ENCODE measurements at places on chromosomes 4 and X.

GRCh38 chr4:99961711-99962110 lies 11.6 kb upstream of the H2AZ1 start:
- DNase-seq = no peak

- no peak for DNase-seq
These were observed 930 bp downstream of the ZNF718 start for GRCh38 chr4:125091-125771.

DNA sequence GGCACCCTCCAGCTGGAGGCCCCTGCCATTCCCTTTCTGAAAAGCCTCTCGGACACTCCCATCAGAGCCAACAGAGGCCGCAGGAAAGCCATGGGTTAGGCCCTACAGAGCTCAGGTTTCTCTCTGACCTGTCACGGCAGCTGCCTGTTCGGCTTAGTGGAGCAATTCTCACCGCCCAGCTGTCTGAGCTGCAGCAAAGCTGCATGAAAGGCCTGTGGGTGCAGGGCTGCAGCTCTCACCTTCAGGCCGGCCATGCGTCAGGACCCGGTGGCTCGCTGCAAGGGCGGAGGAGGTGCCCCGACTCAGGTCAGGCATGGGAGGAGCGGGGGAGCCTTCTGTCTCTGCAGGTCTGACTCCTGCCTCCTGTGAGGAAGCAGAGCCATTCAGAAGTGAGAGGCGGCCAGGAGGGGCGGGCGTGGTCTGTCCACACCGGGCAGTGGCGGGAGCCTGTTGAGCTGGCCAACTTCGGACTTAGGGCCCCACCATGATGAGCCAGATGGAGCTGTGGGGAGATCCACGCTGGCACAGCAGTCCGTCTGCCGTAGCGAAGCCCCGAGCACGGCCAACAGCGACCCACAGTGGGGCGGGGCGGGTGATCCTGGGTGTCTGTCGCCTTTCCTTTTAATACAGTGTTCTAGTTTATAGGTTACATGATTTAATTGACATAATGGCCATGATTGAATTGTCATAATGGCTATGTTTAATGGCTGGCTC lies 23.4 kb downstream of the PDE6B start:
- DNase-seq = no peak

DNA sequence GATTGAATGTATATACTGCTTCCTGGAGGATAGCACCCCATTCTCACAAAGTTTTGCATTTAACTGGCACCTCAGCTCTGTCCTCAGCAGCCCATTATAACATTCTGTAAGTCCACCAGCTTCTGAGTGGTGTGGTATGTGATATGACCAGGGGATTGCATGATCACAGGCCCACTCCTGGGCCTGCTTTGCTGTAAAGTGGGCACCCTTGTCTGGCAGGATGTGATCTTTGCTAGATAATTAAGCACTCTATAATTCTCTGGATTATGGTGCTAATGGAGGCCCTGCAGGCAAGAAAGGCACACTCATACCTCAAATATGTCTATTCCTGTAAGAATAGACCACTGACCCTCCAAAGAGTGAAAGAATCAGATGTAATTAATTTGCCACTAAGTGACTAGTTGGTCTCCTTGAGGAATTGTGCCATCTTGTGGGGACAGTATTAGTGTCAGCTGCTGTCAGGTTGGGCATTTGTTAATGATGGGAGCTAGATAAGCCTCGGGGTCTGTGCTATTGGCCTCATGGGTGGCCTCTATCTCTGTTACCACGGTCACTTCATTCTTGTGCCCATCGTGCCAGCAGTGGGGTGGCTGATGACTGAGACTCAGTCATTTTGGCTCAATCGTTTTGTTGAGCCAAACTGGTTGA lies 2.2 kb upstream of the CFI start:
- peak; percentile 48 for DNase-seq

DNA sequence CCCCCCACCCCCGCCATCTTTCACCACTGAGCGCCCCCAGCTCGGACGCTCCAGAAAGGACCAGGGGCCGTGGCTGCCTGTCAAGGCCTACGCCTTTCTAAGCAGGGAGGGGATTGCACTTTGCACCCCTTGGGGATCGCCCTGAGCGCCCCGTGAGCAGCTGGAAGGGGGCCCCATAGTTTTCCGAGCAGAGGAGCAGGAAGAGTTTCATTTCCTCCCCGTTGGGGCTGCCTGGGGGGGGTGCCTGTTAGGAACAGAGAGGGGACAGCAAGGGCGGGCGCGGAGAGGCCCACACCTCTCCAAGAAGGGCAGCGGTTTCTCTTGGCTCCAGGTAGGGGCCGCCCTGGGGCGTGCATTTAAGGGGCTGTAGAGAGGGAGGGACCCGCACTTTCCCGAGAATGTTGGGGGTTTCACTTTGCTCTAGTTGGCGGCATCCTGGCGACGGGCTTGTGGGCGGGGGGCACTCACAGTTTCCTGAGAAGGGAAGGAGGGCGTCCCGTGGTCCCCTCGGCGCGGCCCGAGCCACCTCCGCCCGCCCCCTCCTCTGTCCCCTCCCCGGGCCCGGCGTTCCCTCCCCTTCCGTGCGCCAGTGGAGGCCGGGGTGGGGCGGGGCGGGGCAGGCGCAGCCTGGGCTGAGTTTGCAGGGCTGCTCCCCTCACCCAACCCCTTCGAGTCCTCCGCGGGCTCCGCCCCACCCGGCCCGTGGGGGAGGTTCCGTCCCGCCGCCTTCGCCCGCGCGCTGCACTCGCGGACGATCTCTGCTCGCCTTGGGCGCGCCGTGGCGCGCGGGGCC lies 82.3 kb upstream of the CD99 start:
- DNase-seq = peak; percentile 79

GRCh38 chrX:71976753-71977152 lies 66.1 kb downstream of the NHSL2 start:
- peak; percentile 43 for DNase-seq

DNA sequence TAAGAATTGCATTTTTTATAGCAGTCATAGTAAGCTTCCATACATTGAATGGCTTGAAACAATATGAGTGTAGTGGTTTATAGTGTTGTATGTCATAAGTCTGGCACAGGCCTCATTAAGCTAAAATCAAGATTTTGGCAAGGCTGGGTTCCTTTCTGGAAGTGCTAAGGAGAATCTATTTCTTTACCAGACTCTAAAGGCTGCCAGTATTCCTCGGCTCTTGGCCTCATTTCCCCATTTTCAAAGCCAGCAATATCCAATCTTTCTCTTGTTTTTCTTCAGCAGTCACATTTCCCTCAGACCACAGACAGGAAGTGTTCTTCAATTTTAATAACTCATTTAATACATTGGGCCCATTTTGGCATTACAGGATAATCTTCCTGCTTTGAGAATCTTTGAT lies 1155.5 kb upstream of the PABPC4L start:
- DNase-seq = no peak

DNA sequence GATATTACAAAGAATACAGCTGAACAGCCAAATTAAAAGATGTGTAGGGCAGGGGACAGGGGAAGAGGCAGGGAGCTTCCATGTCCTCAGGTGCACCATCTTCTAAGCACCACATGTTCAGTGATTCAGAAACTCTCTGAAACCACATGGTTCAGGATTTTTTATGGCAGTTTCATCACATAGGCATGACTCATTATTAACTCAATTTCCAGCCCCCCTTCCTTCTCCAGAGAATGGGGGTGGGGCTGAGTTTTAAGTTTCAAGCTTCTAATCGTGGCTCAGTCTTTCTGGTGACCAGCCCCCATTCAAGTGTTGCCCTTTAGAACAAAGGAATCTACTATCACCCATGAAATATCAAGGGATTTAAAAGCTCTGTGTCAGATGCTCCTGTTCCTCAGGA lies 317.8 kb upstream of the GALNT7 start:
- peak; percentile 98 for DNase-seq

GRCh38 chrX:22037225-22037624 lies 5.1 kb downstream of the PHEX start:
- no peak for DNase-seq

DNA sequence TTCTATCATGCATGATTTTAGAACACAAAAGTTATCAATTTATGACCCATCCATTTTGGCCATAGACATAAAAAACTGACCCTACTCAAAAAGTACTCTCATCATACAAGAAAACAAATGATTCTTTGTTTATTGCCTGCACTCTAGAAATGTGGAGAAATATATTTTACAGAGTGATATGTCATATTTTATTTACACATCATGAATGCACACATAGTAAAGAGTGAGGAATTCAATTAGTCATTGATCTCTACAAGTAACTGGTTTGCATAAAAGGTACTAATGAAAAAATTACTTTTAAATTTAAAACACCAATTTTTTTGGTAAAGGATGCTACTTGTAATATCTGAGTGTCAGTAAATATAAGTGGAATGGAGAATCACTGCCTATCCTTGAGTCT lies 242.5 kb upstream of the FAT4 start:
- DNase-seq = no peak

GRCh38 chr4:133152330-133152821 lies 3.3 kb downstream of the PCDH10 start:
- no peak for DNase-seq

- DNase-seq = peak; percentile 50
These were observed 487 bp downstream of the TBCK start for GRCh38 chr4:106315476-106315967.

- no peak for DNase-seq
These were observed 33.4 kb downstream of the SEPTIN11 start for GRCh38 chr4:76982638-76983584.

DNA sequence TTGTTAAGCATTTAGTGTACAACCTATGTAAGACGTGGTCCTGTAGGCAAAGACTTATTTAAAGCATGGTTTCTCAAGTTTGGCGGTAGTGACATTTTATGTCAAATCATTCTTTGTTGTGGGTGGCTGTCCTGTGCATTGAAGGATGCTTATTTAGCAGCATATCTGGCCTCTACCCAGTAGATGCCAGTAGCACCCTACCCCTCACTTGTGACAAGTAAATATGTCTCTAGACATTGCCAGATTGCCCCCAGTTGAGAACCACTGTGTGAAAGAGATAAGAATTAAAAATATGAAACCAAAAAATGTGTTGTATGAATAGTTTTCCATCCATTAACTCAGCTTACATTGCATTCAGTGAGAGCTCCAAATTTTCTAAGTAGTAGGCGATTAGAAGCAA lies 25.5 kb downstream of the MMAA start:
- no peak for DNase-seq

- DNase-seq = no peak
These were observed 9.7 kb upstream of the USO1 start for GRCh38 chr4:75714704-75715103.

DNA sequence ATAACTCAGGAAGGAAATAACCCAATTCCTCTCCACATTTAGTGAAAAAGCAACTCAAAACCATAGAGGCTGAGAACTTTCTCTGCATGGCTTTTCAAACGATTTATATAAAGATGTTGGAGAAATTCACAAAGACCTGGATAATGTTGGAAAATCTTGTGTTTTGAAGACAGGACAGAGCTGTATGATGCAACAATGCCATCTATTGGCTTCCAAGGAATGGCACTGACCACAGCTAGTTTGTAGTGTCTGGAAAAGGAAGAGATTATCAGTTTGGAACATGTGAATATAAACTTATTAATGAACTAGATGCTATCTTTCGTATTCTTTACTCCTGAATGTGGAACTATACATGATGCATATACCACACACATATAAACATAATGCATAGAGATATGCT lies 503.6 kb downstream of the IL1RAPL1 start:
- DNase-seq = peak; percentile 1

DNA sequence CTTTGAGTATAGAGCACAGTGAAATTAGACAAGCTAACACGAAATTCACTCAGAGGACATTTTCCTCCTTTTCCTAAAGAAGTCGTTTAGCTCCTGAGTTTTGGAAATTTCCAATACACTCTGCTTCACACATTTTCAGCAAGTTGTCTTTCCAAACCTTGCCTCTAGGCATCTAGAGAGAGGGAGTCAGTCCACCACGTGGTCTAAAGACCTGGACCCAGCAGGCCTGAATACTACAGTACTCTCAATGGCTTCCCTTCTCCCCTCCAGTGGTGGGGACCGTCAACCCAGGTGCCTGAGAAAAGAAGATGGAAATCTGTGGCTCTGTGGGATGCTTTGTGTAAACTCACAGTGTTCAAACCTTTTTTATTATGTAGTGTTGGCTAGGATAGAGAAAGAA lies 13.9 kb upstream of the SCML2 start:
- no peak for DNase-seq

Data from HT1080 (cell line).